ENCODE measurements at places on chromosomes 3 and 15.

DNA sequence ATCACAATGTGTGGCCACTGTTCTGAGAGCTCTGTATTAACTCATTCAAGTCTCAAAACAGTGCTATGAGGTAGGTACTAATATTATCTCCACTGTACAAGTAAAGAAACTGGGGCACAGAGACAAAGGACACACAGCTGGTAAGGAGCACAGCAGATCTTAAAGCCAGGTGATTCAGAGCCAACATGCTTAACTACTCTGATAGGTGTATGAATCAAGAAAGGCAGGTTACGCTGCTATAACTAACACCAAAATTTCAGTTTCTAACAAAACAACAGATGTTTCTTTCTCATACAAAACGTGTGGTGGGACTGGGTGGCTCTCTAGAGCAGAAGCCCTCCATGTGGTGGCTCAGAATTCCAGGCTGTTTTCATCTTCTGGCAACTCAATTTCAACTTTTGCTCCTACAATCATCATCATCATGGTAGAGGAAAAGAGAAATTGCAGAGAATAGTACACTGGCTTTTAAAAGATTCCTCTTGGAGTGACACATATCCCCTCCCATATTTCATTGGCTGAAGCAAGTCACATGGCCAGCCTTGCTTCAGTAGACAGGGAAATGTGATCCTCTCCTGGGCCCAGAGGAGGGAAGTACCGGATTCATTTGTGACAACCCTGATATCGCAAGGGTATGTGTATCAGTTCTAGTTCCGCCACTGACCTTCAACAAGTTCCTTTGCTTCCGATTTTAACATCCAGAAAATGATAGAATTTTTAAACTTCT is 126.2 kb upstream of the PTX3 start:
- DNase-seq: no peak

DNA sequence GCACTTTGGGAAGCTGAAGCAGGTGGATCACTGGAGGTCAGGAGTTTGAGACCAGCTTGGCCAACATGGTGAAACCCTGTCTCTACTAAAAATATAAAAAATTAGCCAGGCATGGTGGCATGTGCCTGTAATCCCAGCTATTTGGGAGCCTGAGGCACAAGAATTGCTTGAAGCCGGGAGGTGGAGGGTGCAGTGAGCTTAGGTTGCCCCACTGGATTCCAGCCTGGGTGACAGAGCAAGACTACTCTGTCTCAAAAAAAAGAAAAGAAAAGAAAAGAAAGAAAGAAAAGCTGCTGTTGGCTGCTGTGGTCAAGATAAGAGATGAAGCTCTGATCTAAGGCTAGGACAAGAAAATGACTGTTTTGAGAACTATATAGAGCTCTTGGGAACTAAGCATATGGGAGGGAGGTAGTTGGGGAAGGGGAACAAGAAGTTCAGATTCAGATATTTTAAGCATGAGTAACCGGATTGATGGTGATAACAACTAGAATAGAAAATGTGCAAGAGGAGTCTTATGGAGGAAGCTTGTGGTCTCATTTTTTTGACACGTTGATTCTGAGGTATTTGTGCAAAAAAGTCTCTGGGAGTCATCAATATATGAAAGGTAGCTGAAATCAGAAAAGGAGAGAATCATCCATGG is 25.7 kb downstream of the DNAH12 start:
- DNase-seq: no peak

GRCh38 chr15:89575656-89576416 is 567 bp downstream of the TICRR start:
- no peak for DNase-seq

GRCh38 chr3:171556574-171557145 is 96.5 kb upstream of the TNIK start:
- DNase-seq: no peak

GRCh38 chr3:172903642-172904320 is 153.3 kb downstream of the ECT2 start:
- DNase-seq: no peak

- no peak for DNase-seq
Measured at GRCh38 chr3:48879307-48879993, 19.2 kb downstream of the SLC25A20 start.

- no peak for DNase-seq
Measured at GRCh38 chr3:119558626-119559317, 642 bp downstream of the CD80 start.

DNA sequence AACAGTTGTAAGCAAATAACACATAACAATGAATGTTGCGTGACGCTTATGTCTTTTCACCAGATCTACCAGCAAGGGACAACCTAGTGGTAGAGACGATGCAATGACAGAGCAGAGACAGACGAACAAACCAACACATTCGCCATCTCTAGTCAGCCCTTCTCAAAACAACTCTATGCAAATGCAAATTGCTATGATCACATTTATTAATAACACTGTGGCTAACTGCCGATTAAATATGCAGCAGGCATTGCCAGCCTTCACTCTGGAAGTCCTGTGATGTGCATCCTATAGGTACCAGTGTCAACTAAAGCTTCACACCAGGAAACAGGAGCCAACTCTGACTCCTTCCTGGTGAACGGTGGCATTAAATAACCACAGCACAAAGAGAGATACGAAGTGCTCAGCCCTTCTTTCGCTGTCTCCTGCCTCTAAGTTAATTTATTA is 94.2 kb downstream of the FOXP1 start:
- no peak for DNase-seq

DNA sequence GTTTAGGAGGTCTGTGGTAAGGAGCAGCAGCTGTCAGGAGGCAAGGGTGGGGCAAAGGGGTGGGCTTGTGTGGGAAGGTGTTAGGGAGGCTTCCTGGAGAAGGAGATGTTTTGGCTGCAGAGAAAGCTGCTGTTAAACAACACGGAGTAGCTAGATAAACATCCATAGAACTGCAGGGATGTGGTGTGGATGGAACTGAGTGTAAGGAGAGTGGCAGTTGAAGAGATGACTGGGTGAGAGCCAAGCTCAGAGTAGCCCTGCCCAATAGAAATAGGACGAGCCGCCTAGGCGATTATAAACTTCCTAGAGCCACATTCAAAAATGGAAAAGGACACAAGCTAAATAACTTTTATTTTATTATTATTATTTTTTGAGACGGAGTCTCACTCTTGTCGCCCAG is 19.9 kb downstream of the RPLP1 start:
- no peak for DNase-seq
